ENCODE measurements at places on chromosomes 7 and 10. TPM values are rescaled to one million over a fixed set of nuclear protein-coding genes. Genes with fewer than 3 reads are reported as not detected.

The CUZD1 gene
- 0.59 TPM for total RNA-seq

The DYNC1I1 gene
- 2.2 TPM for total RNA-seq

The SH2D4B gene
- not detected for total RNA-seq

- DNase-seq = peak; percentile 94
Observed at GRCh38 chr10:52308251-52309031, 5.6 kb upstream of the DKK1 start.

- no peak for DNase-seq
Observed at GRCh38 chr10:63368365-63368764, 97.4 kb downstream of the JMJD1C start.

DNA sequence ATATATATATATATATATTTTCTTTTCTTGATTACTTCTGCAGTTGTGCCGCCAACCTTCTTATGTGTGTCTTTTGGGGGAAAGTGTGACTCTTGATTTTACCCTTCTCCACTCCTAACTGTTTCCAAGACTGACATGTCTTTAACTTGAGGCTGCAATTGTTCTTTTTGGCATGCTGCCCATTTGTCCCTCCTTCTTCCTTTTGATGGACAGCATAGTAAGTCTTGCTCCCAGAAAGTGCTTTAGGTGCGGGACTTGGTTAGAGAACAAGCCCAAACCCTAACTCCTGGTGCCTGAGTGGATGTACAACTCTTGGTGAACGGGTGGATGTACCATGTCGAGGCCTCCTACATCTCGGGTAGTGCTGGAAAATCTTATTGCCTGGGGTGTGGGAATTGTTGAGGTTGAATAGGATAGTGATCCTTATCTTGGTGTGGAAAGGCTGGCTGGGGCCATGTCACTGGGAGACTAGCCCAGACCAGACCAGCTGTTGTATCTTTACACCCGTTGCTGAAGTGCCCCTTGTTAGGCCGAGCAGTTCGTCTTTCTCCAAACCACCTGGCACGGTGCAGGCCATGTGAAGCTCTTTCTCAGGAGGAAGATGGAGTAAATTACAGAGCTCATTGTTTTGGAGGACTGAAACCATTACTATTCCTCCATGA lies 16.3 kb downstream of the TCF7L2 start:
- no peak for DNase-seq

GRCh38 chr7:68770649-68771048 lies 827.6 kb upstream of the AUTS2 start:
- peak; percentile 43 for DNase-seq

DNA sequence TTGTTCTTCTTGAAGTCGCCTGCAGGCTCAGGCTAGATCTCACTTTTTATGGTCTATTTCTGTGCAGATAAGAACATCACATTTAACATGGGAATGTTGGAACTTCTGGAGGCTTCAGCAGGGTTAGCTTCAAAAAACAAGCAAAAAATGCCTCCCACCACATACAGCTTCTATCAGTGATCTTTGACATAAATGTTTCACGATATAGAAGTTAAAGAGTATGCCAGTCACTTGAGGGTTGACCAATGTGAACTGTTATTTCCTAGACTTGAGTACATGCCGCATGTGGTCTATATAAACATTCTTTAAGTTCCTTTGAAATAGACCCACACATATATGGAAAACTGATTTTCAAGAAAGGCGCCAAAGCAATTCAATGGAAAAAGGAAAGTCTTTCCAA lies 219.2 kb upstream of the KLF14 start:
- no peak for DNase-seq

DNA sequence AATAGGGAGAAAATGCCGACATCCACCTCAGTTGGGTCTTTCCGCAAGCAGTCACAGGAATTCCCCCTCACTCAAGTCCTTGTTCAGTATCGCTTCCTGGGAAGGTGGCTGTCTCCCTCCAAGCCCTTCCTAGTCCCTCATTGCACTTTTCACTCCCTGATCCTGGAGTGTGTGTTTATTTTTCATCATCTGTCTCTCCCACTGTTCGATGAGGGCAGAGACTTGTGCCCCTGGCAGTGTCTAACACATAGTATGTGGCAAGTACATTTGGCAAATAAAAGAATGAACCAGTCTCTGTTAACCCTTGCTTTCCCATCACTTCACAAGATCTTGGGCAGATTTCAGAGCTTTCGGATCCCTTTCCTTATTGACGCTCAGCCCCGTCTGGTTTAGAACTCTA lies 24.0 kb upstream of the CACUL1 start:
- no peak for DNase-seq

DNA sequence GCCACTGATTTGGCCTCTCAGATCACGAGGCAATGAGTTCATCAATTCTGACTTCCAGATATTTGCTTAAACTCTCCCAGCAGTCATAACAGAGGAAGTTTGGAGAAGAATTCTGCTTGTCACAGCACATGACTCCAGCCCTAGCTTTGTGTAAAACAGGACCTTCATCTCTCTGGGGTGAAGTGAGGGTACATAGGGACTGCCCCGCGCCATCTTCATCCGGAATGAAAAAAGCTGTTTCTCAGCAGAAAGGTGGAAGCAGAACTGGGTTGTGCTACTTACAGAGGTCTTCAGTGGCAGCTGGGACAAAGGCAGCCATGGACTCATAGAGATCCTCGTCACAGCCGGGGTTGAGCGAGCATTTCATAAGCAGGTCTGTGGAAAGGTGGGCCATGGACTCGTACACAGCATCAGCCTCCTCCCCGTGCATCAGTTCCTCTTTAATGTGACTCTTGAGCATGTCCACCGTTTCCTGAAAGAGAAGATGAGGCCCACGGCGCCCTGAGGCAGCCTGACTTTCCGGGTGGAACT lies 58.4 kb upstream of the TM9SF3 start:
- peak; percentile 59 for DNase-seq

DNA sequence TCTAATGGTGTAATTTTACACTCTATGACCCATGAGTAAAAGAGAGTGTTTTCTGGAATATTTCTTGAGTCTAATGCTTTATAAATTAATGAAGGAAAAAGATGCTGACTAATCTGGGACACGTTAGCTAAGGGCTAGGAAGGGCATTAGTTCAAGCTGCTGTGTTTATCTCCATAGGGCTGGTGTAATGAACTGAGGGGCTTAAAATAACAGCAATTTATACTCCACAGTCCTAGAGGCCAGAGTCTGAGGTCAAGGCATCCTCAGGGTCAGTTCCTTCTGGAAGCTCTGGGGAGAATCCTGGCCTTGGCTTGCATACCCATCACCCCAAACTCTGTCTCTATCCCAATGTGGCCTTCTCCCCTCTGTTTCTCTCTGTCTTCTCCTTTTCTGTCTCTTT lies 105.2 kb upstream of the PFKP start:
- DNase-seq = no peak

- peak; percentile 3 for DNase-seq
Observed at GRCh38 chr7:157627646-157628045, 290.8 kb downstream of the DNAJB6 start.

- no peak for DNase-seq
Observed at GRCh38 chr7:20534543-20534942, 80.9 kb upstream of the ABCB5 start.

Measured in osteoblast (primary cell).